ENCODE measurements at places on chromosomes 5 and 9. TPM values are rescaled to one million over a fixed set of nuclear protein-coding genes. Genes with fewer than 3 reads are reported as not detected.

- peak; percentile 84 for DNase-seq
These were observed 18.9 kb upstream of the ANKRD55 start for GRCh38 chr5:56251918-56252553.

DNA sequence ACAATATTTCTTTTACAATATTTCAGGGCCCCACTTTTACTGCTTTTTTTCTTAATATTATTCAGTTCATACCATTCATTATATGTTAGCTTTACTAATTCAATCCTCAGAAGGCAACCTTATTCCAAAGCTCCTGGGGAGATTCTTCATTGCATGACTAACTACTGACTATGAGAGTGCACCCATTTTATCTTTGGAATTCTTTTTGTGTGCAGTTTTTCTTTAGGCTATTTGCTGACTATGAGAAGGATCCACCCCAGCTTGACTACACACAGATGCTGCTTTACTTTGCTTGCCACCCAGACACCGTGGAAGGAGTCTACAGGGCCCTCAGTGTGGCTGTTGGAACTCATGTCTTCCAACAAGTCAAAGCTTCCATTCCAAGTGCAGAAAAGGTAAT is 56.9 kb upstream of the IL7R start:
- DNase-seq, result no peak

DNA sequence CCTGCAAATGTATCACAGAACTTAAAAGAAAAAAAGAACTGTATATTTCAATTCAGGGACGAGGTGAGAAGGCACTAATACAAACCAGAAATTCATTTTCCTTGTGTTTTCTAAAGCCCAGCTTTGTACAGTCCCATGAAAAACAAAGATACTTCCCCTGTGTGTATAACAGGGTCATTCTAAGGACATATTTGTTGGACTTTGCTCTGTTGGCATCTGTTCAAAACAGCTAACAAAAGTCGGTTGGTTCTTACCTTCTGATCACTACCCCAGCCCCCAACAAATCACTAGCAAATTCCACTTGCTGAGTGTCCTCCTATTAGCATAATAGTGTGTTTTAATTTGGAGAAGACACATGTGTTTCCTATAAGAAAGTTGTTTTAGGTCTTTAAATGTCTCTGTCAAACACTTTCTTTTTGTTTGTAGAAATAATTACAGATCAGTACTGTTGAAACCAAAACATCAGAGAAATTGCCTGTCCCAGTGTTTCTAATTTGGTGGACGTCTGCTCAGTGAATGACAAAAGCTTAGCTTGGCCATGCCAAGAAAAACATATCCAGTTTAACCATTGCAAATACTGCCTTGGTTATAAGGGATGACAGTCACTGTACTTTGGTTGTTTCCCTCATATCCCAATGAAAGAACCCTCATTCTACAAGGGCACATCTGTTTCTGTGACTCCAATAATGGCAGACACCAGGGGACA is 480.5 kb downstream of the EBF1 start:
- DNase-seq, result no peak

GRCh38 chr9:136705564-136705963 is 6.8 kb upstream of the DIPK1B start:
- no peak for DNase-seq

NUTM2G gene
- polyA plus RNA-seq, result not detected

ADCY2 gene
- 0.01 TPM for polyA plus RNA-seq

Data from K562 (cell line).